ENCODE measurements at places on chromosomes 1 and 21. TPM values are rescaled to one million over a fixed set of nuclear protein-coding genes. Genes with fewer than 3 reads are reported as not detected.

The RNF220 gene
- 72.5 TPM for total RNA-seq

The CNIH3 gene
- 2.1 TPM for total RNA-seq

The LCE1A gene
- not detected for total RNA-seq

The HSPB7 gene
- total RNA-seq: 4.9 TPM

The CNN3 gene
- total RNA-seq: 151 TPM

The SLC44A5 gene
- 0.47 TPM for total RNA-seq

The EFCAB7 gene
- 6.9 TPM for total RNA-seq

The GBP5 gene
- total RNA-seq: 9.6 TPM

The ECM1 gene
- 16.9 TPM for total RNA-seq

The CHIA gene
- total RNA-seq: 10.9 TPM

The TMEM200B gene
- 4.3 TPM for total RNA-seq

The SPRR5 gene
- total RNA-seq: not detected

The TSPEAR gene
- 0.27 TPM for total RNA-seq

The ANXA9 gene
- 0.68 TPM for total RNA-seq

The IL24 gene
- not detected for total RNA-seq

The OR2L5 gene
- not detected for total RNA-seq

The CLEC20A gene
- not detected for total RNA-seq

The ASAP3 gene
- total RNA-seq: 34.5 TPM

The BMP8B gene
- 1.7 TPM for total RNA-seq

- H3K4me1 ChIP-seq: no peaks in the 10 kb centered on the region
- H3K27ac ChIP-seq: no peak overlapping the region
- H3K36me3 ChIP-seq: peaks cover 17% of the 10 kb centered on the region
- no peak for DNase-seq
Observed at GRCh38 chr1:228267962-228268880, 60.4 kb downstream of the OBSCN start.

GRCh38 chr1:29171089-29171488, 10.6 kb downstream of the SRSF4 start:
- peaks cover 69% of the 10 kb centered on the region for H3K4me1 ChIP-seq
- H3K27me3 ChIP-seq: no peaks in the 10 kb centered on the region
- no peak for DNase-seq
- H3K27ac ChIP-seq: no peak overlapping the region

DNA sequence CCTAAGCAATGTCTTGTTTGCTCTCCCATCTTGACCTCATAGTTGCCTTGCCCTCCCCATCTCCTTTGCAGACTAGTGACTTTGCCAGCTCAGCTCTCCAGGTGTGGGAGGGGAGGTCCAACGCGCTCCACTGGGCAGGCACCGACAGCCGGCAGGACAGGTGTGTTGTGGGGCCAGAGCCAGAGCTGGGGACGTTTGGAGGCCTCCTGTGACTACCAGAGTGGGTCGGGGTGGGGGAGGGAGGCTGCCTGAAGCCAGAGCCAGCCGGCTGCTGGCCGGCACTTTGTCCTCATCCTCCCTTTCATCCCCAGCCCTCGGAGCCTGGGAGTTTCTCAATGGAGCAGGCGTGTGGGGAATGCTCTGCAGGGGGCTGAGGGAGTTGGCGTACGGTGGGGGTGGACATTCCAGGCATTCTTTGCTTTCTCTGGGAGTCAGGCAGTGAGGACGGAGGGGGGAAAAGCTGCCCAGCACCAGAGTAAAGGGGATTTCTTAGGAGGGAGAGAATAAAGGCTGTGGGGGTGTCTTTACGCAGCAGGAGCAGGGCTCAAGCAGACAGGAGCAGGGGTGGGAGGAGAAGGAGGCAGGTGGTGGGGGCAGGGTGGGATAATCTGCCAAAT, 20.2 kb downstream of the NUAK2 start:
- H3K27ac ChIP-seq: peak overlapping the region; percentile 65
- no peaks in the 10 kb centered on the region for H3K27me3 ChIP-seq
- H3K4me1 ChIP-seq: peaks cover 22% of the 10 kb centered on the region

DNA sequence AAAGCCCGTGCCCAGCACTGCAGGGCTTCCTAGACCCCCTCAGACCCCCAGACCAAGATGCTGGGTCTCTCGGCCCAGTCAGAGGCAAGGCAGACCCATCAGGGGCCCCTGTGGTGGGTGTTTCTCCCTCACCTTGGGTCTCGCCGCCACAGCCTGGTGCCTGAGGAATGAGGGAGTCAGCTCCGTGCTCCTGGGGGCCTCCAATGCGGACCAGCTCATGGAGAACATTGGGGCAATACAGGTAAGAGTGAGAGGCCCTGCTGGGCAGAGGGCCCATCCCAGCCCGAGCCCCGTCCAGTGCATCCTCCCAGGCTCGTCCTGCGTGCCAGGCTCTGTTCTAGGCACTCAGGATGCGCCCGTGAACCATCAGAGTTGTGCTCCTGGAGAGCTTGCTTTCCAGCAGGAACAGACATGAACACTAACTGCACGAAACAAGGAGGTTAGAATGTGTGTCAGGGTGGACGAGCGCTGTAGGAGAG, 51.5 kb downstream of the KCNAB2 start:
- peak; percentile 18 for DNase-seq
- H3K4me3 ChIP-seq: no peak overlapping the region
- no peaks in the 10 kb centered on the region for H3K4me1 ChIP-seq
- H3K27ac ChIP-seq: no peak overlapping the region
- H3K27me3 ChIP-seq: peaks cover 16% of the 10 kb centered on the region

DNA sequence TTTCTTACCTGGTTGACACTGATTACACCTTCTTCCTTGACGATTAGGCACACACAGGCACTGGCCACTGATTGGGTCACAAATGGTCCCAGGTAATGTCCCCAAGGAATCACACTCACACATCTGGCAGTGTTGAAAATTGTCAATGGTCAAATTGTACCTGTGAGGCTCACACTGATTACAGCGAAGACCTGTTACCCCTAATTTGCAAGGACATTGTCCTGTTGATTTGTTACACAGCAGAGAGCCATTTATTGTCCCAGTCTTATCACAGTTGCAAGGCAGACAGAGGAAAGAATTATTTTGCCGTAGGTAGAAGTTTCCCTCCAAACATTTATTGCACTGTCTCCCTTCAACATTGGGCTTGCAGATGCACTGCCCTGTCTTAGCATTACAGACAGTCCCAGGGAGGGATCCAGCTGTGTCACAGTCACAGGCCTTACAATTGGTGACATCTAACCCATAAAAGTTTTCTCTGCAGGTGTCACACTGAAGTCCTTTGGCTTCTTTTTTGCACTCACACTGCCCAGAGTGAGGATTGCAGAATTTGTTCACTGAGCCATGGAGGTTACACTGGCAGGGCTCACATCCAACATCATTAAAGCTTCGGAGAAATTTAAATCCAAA, 176.6 kb downstream of the USH2A start:
- no peaks in the 10 kb centered on the region for H3K36me3 ChIP-seq
- no peaks in the 10 kb centered on the region for H3K27me3 ChIP-seq
- no peak overlapping the region for H3K27ac ChIP-seq
- no peak for DNase-seq
- H3K4me3 ChIP-seq: no peak overlapping the region

GRCh38 chr1:4599521-4599920, 54.9 kb upstream of the AJAP1 start:
- no peaks in the 10 kb centered on the region for H3K4me1 ChIP-seq
- H3K27me3 ChIP-seq: peaks cover 10% of the 10 kb centered on the region
- H3K4me3 ChIP-seq: no peak overlapping the region
- H3K27ac ChIP-seq: no peak overlapping the region
- no peak for DNase-seq

DNA sequence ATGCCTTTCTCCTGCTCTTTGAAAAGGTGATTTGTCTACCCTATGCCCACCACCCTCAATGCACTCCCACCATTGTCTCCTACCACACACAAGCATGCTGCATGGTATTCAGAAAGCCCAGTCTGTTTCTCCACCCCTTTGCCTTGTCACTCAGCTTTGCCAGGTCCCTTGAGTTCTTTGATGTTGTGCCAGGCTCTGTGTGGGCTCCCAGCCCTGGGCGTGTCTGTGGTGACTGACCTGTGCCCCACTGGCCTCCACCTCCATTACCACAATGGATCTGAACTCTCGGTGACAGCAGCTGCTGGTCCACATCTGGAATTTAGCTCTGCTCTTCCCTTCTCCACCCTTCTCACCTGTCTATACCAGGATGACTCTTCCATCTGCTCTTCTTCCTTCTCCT, 34.9 kb downstream of the ATP2B4 start:
- DNase-seq: no peak
- no peaks in the 10 kb centered on the region for H3K27me3 ChIP-seq
- H3K4me3 ChIP-seq: no peak overlapping the region
- H3K36me3 ChIP-seq: peaks cover 4% of the 10 kb centered on the region

DNA sequence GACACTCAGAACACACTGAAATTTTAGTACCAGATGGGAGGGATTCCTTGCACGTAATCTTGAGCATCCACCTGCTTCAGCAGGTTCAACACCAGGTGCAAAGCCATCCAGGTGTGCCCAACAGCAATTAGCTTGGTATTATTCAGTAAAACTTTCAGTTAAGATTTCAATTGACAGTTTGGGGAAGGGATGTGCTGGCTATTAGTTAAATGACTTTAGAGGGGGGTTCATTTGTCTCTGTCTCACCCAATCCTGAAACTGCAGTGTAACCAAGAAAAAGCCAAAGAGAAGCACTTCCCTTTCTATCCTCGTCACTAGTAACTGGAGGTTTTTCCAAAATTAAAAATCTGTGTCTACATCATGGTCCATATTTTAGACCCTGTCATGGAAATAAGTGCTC, 90.9 kb downstream of the PIK3R3 start:
- H3K36me3 ChIP-seq: peaks cover 36% of the 10 kb centered on the region
- no peak overlapping the region for H3K27ac ChIP-seq
- no peak for DNase-seq

GRCh38 chr21:28690196-28690595, 302.5 kb downstream of the LTN1 start:
- H3K27ac ChIP-seq: no peak overlapping the region
- DNase-seq: no peak
- no peaks in the 10 kb centered on the region for H3K4me1 ChIP-seq
- H3K36me3 ChIP-seq: no peaks in the 10 kb centered on the region

DNA sequence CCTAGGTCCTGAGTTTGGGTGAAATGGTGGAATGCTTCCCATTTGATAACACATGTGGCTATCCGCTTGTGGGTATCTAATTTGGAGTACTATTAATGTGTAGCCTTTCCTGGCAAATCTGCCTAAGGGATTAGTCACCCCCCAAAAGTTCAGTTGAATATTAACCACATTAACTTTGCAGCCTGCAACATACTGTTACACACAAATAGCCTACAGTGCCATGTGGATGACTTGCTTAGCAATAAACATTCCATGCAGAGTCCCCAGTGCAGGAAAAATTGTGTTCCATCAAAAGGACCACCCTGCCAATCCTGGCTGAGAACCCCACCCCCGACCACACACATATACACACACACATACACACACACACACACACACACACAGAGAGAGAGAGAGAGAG, 303.3 kb upstream of the ESRRG start:
- no peaks in the 10 kb centered on the region for H3K27me3 ChIP-seq
- no peak overlapping the region for H3K27ac ChIP-seq
- no peak for DNase-seq
- no peak overlapping the region for H3K4me3 ChIP-seq

DNA sequence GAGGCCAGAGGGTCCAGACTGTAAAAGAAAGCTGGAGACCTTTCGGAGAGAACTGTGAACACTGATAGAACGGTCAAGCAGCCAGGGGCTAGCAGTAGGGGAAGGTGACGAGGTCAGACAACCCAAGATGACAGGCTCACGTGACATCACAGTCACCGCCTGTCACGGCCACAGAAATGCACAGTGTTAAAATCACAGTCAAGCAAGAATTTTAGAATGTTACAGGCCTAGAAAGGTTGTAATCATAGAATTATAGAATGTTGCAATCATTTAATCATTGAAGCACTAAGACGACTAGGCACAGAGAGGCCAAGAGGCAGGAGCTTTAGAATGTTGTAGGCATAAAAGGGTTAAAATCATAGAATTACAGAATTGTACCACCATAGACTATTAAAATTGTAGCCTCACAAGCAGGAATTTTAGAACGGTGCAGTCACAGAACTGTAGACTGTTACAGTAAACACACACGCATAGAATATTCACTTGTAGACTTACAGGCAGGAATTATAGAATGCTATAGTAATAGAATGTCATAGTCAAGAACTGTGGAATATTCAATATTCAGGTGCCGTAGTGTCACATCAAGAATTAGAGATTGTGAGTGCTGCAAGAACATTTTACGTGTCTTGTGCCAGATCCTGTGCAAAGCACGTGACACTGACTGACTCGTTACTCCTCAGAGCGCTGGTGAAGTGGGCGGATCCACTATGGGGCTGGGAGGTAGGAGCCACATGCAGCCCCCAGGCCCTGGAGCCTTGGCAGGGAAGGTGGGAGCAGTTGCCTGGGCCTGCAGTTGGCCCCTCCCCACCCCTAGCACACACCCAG, 118.1 kb downstream of the EPHB2 start:
- H3K27ac ChIP-seq: no peak overlapping the region
- no peak overlapping the region for H3K4me3 ChIP-seq
- H3K4me1 ChIP-seq: peaks cover 13% of the 10 kb centered on the region
- no peaks in the 10 kb centered on the region for H3K27me3 ChIP-seq
- no peaks in the 10 kb centered on the region for H3K36me3 ChIP-seq

DNA sequence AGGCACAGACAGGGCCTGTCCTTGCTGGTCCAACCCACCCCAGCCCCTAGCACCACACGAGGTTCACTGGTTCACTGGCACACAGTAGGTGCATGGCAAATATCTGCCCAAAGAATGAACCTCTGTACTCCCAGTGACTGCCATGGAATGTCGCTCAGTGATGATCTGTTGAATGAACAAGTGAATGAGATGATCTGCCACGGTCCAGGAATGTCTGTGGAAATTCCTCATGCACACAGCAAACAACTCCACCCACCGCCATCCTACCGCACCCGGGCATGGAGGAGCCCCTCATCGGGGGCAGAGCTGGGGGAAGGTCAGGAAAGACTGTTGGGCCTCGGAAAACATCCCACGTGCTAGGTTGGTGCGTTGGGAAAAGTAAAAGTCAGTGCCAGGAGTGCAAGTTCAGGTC, 1.7 kb downstream of the HSPG2 start:
- H3K4me3 ChIP-seq: peak overlapping the region; percentile 70
- H3K27ac ChIP-seq: peak overlapping the region; percentile 86
- H3K36me3 ChIP-seq: no peaks in the 10 kb centered on the region
- no peak for DNase-seq

- no peak overlapping the region for H3K4me3 ChIP-seq
- no peaks in the 10 kb centered on the region for H3K36me3 ChIP-seq
- H3K27me3 ChIP-seq: peaks cover 12% of the 10 kb centered on the region
- no peaks in the 10 kb centered on the region for H3K4me1 ChIP-seq
- no peak overlapping the region for H3K27ac ChIP-seq
Observed at GRCh38 chr1:240190881-240191401, 99.3 kb downstream of the FMN2 start.

- peaks cover 60% of the 10 kb centered on the region for H3K4me1 ChIP-seq
- peak overlapping the region; percentile 78 for H3K27ac ChIP-seq
- no peaks in the 10 kb centered on the region for H3K36me3 ChIP-seq
- H3K27me3 ChIP-seq: no peaks in the 10 kb centered on the region
Observed at GRCh38 chr1:206722751-206723461, 38.2 kb downstream of the MAPKAPK2 start.

GRCh38 chr21:15557925-15558324, 171.9 kb upstream of the USP25 start:
- no peaks in the 10 kb centered on the region for H3K36me3 ChIP-seq
- H3K27me3 ChIP-seq: no peaks in the 10 kb centered on the region
- H3K27ac ChIP-seq: no peak overlapping the region
- H3K4me1 ChIP-seq: no peaks in the 10 kb centered on the region
- DNase-seq: no peak
